ENCODE measurements at places on chromosomes 5 and 9.
A peak's percentile ranks its signal among the peaks of the same experiment; 100 is the strongest.

- DNase-seq = peak; percentile 7
Observed at GRCh38 chr5:3004361-3005080, 253.0 kb upstream of the IRX2 start.

- DNase-seq = no peak
Observed at GRCh38 chr9:84438391-84438790, 97.8 kb upstream of the SLC28A3 start.

DNA sequence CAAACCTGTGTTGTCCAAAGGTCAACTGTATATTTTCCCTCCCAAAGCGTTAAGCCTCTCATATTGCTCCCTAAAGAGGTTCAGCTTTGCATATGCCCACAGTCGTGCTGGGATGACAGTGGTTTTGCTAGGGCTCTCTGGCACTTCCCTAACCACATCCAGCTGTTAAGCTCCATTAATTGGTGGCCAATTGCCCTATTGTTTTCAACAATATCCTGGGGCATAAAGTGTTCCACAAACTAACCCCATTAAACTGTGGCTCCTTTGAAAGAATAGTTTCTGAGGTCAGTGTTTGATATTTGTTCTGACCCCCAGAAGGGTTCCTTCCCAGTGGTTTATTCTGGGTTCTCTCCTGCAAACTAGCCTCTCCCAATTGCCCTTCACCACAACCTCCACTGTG, 194.5 kb downstream of the HSD17B3 start:
- DNase-seq = no peak

DNA sequence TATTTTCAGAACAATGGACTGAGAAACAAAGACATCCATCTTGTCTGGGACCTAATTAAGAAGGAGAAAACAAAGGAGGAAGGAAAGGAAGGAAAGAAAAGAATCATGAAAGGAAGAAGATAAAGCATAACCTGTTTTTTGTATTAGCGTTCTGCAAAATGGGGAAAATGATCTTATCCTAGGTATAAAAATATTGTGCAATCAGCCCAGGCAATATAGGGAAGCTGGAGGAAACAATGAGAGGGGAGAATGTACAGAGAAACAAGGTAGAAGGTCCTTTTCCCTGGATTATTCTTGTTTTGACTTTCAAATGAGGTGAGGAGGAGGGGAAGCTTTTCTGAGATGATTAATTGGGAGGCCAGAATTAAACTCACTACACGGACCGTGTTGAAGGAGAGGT, 177.9 kb downstream of the COX7C start:
- DNase-seq = no peak

DNA sequence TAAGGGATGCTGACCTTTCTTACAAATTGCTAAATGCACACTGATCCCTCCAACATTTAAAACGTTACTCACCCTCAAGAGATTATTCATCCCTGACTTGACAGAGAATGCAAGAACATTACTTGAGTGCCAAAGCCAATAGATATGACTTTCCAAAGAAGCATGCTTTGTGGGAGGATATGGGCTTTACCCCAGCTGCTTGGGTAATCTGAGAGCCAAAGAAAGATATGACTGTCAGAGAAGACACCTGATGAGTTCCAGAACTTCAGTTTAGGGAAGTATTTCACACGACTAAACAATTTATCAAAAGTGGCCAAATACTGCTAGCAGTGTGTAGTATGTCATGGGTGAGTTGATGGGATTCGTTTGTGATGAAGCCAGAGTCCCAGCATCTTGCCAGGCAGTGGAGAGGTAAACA, 7.4 kb upstream of the SPDL1 start:
- DNase-seq = no peak

- no peak for DNase-seq
Observed at GRCh38 chr9:19424176-19424779, 15.5 kb downstream of the ACER2 start.

- no peak for DNase-seq
Observed at GRCh38 chr9:2936221-2936620, 92.3 kb upstream of the PUM3 start.

GRCh38 chr9:131484560-131485185, 18.0 kb upstream of the POMT1 start:
- no peak for DNase-seq

DNA sequence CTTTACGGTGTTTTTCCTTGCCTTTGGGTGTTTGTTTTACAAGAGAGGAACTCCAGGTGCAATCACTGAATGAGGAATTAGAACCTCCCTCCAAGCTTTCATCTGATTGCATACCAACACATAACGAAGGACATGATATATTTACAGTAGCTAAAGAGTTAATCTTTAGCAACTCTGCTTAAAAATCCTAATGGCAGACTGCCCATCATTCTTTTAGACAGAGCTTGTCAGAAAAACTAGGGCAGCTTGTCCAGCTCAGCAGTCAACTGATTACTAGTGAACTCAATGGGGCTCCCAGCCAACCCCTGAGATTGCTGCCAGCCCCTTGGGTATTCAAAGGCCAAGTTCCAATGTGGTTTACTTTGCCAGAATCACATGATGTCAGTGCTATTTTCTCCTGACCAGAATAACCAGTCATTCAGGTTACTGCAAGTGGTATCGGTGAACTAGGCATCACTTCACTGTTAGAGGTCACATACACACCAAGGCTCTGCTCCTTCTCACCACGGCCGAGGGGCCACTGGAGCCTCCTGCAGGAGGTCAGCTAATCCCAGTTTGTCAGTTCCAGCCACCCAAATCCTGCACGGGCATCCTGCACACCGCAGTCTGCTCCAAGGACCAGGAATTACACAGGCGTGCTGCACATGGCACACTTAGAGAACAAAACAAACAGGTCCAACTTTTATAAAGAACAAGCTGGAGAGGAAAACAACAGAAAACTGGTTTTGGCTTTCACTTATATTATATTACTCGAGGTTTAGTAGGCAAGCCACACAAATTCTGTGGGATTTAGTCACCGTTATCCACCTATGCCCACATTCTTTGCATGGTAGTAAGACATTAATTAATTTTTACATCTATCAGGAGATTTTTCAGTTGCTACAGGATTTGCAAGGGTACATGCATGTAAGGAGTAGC, 62.5 kb downstream of the NFIB start:
- DNase-seq = peak; percentile 83

DNA sequence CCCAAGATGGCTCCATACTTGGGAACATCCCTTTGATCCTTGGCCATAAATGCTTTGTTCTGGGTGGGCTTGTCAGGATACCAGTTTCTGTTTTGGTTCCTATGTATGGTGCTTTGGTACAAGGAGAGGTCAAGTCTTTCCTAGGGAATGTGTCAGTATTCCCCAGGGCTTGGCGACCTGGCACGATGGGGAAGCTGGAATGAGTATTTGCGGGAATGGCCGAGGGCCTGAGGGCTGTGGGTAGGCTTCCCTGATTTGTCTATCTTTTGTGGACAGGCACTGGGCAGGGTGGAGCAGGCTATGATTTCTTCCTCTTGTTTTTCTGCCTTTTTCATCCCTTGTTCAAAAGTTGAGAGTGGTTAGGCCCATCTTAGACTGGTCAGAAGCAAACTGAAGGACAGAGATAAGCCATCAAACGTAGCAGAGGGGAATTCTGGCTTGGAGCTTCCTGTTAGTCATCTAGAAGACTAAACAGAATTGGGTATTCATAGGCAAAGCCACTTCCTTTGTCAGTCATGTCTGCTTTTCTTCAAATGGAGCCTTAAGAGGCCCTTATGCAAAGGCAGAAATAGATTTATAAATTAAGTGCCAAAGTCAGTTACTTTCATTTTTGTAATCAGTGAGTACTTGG, 13.7 kb downstream of the DOCK2 start:
- no peak for DNase-seq

DNA sequence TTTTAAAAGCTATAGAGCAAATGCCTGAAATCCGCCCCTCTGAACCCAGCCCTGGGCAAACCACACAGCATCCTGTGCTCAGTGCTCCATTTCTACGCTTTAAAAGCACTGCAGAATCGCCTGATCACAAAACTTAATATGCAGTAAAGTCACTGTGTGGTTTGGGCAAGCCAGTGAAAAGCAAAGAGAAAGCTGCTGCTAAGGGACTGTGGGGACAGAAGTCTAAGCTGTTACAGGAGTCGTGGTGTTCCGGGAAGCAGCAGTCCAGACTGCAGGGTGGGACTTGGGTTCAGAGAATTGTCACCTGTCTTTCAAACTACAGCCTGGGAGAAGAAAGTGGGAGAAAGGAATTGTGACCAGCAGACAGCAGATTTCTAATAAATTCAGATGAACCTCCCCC, 8.2 kb downstream of the RAPGEF1 start:
- no peak for DNase-seq

DNA sequence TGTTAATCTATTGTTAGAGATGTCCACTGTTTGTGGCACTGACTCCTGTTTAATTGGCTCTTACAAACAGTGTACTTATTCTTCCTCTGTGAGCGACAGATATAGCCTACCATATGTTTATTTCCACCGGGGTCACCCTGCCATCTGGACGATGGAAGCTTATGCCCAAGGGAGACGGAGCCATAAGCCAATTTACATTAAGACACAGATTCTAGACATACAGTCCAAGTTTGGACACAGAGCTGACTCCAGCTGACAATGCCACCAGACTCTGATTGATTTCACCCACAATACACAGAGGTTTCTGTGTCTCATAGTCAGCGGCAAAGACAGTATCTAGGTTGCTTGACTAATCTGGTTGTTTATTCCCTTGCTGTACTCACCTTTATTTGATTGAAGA, 198.9 kb downstream of the ENC1 start:
- no peak for DNase-seq

- no peak for DNase-seq
Observed at GRCh38 chr5:103450333-103451061, 112.1 kb downstream of the NUDT12 start.

GRCh38 chr5:142876817-142877216, 106.6 kb downstream of the ARHGAP26 start:
- DNase-seq = no peak

GRCh38 chr5:112200131-112200530, 218.9 kb downstream of the EPB41L4A start:
- DNase-seq = no peak

- peak; percentile 56 for DNase-seq
Observed at GRCh38 chr9:137305060-137305797, 3.2 kb upstream of the NRARP start.

- peak; percentile 25 for DNase-seq
Observed at GRCh38 chr9:117718085-117718484, 13.9 kb downstream of the TLR4 start.

- peak; percentile 71 for DNase-seq
Observed at GRCh38 chr9:126482361-126483044, 131.2 kb upstream of the LMX1B start.

DNA sequence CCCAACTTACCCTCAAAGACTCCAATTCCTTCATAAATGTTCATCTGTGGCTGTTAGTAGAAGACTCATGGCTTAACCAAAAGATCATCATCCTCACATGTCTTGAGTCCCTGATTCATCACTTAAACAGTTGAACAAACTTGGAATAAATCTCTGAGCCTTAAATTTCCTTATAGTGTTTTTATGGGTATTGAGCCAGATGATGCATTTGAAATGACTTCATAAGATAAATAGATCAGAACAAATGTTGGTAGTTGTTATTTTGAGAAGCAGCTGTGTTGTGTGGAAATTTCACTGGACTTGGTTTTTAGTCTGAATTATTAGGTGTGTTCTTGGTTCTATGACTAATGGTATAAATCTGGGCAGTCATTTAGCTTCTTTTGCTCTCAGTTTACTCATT, 236.2 kb downstream of the NNT start:
- DNase-seq = no peak

DNA sequence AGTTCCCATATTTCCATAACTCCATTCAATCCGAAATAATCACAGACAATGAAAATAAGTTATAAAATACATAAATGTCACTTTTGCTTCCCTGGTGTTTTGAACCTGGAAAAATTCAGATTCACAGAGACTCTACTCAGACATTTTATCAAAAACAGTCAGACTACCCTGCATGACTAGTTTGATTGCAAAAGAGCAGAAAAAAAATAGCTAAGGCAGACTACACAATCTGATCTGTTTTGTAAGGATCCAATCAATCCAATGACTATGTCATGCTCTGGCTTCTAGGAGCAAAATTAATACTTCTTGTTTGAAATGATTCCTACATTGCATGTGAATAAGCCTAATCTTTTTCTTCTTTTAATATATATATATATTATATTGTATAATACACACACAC, 1262.6 kb downstream of the EFNA5 start:
- no peak for DNase-seq

DNA sequence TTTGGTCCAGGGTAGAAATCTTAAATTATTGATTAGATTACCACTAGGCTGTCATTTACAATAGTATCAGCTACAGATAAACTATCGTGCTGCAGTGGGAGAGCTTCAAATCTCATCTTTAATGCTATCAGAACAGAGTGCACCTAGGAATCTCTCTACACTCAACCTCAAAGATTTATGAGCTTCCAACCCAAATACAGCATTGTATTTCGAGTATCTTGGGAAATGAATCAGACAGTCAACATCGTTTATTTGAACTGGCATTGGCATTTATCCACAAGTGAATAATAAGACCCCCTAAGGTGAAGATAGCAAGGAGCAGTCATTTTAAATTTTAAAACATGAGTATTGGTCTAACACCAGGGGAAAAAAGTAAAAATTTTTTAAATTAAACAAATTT, 1203.2 kb downstream of the CDH12 start:
- no peak for DNase-seq

- DNase-seq = no peak
Observed at GRCh38 chr9:107279086-107279485, 4.0 kb upstream of the RAD23B start.

Measured in adrenal gland (tissue), 19 donors.